ENCODE measurements at places on chromosomes 11 and 22. TPM values are rescaled to one million over a fixed set of nuclear protein-coding genes. Genes with fewer than 3 reads are reported as not detected.

TRPC6 gene
- not detected for total RNA-seq

CRYBA4 gene
- total RNA-seq, result not detected

VSIG10L2 gene
- total RNA-seq, result not detected

HPX gene
- total RNA-seq, result 0.18 TPM

PRR33 gene
- not detected for total RNA-seq

XKR3 gene
- not detected for total RNA-seq

HORMAD2 gene
- total RNA-seq, result 0.45 TPM

VSTM5 gene
- not detected for total RNA-seq

APOL1 gene
- 62.5 TPM for total RNA-seq

NXPE2 gene
- not detected for total RNA-seq

IZUMO1R gene
- total RNA-seq, result not detected

FGF3 gene
- not detected for total RNA-seq

Data from T-helper 2 cell treated with Interferon-gamma antibody and Interleukin-4, amounts not matched to agents 100 ng/mL and 5 ng/mL, for 36 hours (primary cell).